ENCODE measurements at places on chromosomes 5 and 9. TPM values are rescaled to one million over a fixed set of nuclear protein-coding genes. Genes with fewer than 3 reads are reported as not detected.

The SLC4A9 gene
- not detected for total RNA-seq

The DCANP1 gene
- total RNA-seq, result not detected

The FCN1 gene
- total RNA-seq, result not detected

The BAAT gene
- total RNA-seq, result not detected

The KDM4C gene
- 16.5 TPM for total RNA-seq

The FAM53C gene
- 34.7 TPM for total RNA-seq
